Retina (tissue), 1 donor: ENCODE measurements at places on chromosomes 6 and 20.

- no peak for DNase-seq
Observed at GRCh38 chr6:79385893-79386292, 151.3 kb downstream of the LCA5 start.

DNA sequence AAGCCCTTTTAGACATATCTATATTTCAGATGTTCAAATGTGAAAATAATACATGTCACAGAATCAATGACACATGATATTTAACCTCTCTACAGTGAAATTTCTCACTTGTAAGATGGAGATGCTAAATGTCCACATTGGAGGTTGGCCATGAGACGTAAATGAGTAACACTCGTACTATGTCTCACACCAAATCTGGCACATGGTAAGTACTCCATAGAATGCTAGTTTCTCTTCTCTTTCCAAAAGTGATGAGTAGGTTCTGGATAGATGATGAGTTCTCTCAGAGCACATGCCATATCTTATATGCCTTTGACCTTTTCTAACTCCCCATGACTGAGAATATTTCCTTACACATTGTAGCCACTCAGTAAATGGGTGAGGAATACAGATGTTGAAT lies 17.7 kb downstream of the GFOD1 start:
- DNase-seq = no peak

- DNase-seq = no peak
Observed at GRCh38 chr20:55273149-55273548, 732.2 kb downstream of the CBLN4 start.

DNA sequence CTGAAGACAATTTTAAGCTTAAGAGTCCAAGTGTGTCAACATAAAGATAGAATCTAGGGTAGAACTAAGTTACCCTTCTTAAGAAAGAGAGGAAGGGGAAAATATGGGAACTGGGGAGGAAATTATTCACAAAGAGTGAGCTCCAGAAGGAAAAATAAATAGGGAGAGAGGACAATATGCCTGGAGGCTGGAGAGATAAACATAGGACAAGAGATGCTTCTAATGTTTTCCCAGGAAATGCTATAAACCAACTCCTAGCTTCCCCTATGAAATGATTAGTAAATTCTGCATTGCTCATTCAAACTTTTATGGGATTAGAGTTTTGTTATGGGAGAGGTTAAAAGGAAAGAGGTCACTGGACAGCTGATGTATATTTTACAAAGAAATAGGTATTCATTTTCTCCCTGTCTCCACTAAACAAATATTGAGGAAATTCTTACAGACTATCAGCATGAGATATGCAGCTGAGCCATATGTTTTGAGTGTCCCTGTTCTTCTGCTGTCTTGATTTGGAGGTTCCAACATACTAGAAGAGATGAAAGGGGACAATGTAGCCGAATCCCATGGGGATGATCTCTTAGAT lies 22.0 kb downstream of the TPD52L1 start:
- DNase-seq = no peak

- DNase-seq = no peak
Observed at GRCh38 chr6:112286500-112287144, 32.3 kb upstream of the LAMA4 start.

DNA sequence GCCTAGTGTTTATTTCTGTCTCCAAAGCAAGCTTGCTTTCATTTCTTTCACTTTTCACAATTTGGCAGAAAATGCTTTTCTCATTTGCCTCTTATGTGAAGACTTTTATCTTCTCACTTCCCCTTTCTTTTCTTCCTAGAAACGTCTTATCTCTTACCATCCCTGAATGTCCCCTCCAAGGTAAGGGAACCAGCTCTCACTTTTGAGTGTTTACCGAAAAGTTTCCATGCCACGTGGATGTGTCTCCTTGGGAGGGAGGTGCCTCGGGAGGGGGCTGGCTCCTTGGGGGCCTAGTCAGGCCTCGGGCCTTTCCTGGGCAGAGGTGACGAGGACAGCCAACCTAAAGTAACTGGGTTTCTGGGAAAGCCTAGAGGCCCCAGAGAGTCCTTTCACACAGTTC lies 127.4 kb downstream of the CD24 start:
- no peak for DNase-seq

- DNase-seq = no peak
Observed at GRCh38 chr6:74366634-74367033, 670.6 kb downstream of the CD109 start.

DNA sequence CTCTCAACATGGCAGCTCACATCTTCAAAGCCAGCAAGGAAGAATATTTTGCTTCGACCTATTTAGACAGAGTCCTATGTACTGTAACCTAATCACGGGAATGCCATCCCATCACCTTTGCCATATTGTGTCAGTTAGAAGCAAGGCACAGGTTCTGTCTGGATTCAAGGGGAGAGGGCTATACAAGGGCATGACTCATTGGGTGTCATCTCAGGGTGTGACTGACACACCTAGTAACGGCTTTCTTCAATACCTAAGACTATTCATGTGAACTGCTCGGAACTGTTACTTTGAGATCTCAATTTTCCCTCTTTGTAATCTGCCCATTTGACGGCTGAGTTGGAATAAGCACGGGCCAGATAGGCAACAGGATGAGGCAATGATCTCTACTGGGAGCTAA lies 135.6 kb upstream of the HDGFL1 start:
- no peak for DNase-seq

- DNase-seq = no peak
Observed at GRCh38 chr6:105711216-105711615, 308.3 kb upstream of the PREP start.

DNA sequence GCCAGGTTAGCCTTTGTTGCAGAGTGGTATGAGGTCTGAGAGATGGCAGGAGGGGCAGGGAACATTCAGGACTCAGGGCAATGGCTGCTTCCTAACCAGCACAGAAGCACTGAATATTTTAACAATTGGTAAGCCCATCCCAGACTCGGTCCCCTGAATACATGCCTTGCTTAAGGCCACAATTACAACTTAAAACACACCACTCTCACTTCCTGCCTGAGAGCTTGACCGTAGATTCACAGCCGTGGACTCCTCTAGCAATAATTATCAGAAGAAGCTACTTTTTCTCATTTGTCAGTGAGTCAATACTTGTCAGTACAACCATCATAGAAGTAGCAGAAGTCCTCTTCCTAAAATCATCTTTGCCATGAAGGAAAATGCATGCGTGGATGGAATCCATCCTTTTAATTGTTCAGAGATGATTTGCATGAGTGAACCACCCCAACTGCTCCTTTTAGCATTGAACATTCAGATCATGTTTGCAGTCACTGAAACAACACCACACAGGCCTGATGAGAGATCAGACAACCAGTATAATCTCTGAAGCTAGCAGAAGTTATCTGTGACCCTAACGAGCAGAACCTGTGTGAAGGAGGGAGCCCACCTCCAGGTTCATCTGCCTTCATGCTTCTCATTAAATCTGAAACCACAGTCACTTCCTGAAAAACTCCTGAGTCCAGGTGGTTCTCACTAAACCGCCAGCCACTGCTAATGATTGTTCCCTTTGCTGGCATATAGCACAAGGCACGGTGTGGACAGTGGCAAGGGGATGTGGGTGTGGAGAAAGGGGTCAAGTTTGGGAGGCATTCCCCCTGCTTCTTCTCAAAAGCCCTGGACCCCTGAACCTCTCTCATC lies 333.9 kb upstream of the CNR1 start:
- no peak for DNase-seq
